Activated CD4-positive, alpha-beta T cell treated with anti-CD3 and anti-CD28 coated beads, Interleukin-2, amount 10 ng/mL, durations not matched to agents 24 days and 14 days (primary cell): ENCODE measurements at places on chromosomes 1 and 21.

GRCh38 chr1:3013371-3014049 lies 7.8 kb upstream of the ACTRT2 start:
- no peak for DNase-seq

DNA sequence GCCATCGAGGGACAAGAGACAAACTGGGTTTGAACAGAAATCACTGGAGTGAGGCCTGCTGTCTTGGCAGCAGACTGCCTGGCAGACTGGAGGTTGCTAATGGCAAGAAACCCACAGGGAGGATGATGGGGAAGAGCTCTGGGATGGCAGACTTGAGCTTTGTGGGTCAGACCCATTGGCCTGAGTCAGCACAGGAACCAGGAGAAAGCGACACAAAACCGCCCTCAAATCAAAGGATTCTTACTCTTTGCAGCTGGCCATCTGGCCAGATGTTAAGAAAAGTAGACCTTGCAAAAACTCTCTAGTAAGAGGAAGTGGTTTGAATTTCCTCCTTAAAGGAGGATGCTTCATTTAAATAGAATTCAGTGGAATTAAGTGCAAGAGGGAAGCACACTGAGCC lies 195.2 kb upstream of the JUN start:
- DNase-seq = no peak

DNA sequence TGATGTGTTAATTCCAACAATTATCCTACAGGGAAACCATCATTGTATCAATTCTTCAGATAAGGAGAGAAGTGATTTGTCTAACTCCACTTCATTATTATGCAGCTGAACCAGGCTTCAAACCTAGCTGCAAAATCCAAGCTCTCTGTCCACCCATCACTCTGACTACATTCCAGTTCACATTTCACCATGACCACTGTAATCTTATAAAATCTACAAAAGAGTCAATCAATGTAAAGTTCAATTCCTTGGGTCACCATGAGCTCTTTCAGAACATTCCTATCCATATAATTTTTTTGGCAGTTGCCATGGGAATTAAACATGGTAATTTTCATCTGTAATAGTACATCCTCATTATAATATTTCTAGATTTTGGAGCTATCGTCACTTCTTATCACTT lies 100.9 kb downstream of the PLPPR5 start:
- DNase-seq = no peak

- DNase-seq = no peak
These were observed 3.0 kb upstream of the PDC start for GRCh38 chr1:186463926-186464325.

DNA sequence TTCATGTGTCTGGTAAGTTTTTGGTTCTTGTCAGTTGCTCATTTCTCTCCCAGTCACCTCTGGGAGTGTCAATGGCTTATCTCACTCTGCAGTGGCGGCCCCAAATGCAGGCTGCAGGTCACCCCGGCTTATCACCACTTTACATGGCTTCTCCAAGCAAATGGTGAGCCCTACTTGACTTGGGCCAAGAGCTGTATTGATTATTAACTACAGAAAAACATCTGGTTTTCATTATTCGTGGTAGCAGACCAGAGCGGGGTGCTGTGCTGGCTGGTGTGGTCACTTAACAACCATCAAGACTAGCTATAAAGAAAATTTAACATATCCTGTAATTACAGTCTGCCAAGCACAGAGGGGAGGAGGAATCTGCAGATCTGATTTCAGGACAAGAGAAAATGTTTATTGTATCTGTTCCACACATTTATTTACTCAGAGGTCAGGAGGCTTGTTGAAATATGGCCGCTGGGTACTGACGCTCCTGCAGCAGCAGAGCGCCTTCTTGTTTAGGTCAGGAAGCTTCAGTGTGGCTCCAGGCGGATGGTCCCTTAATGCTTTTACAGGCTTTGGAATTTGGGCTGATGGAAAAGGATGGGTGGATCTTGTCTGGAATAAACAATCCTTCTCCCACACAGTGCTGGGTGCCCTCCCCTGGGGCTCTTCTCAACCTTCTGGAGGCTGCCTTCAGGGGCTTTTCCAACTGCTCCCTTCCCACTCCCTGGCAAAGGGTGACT lies 87.8 kb downstream of the HLX start:
- no peak for DNase-seq

- peak; percentile 42 for DNase-seq
These were observed 8.5 kb upstream of the NFIA start for GRCh38 chr1:61073871-61074270.

GRCh38 chr1:90919190-90919719 lies 102.6 kb downstream of the ZNF644 start:
- DNase-seq = no peak

- DNase-seq = peak; percentile 82
These were observed 18.3 kb upstream of the IFNGR2 start for GRCh38 chr21:33384841-33385331.

- DNase-seq = no peak
These were observed 25.2 kb upstream of the EPS8L3 start for GRCh38 chr1:109788695-109789521.
